Stimulated activated naive B cell treated with anti-CD40 and anti-IgM and Interleukin-4, amounts not matched to agents 10 μg/mL and 1 μg/mL and 100 μg/mL, for 72 hours (primary cell): ENCODE measurements at places on chromosomes 11 and 22.
A peak's percentile ranks its signal among the peaks of the same experiment; 100 is the strongest.

GRCh38 chr11:18368221-18368620, 26.1 kb upstream of the LDHA start:
- DNase-seq, result no peak

GRCh38 chr22:45268958-45269844, 15.5 kb upstream of the UPK3A start:
- peak; percentile 67 for DNase-seq

DNA sequence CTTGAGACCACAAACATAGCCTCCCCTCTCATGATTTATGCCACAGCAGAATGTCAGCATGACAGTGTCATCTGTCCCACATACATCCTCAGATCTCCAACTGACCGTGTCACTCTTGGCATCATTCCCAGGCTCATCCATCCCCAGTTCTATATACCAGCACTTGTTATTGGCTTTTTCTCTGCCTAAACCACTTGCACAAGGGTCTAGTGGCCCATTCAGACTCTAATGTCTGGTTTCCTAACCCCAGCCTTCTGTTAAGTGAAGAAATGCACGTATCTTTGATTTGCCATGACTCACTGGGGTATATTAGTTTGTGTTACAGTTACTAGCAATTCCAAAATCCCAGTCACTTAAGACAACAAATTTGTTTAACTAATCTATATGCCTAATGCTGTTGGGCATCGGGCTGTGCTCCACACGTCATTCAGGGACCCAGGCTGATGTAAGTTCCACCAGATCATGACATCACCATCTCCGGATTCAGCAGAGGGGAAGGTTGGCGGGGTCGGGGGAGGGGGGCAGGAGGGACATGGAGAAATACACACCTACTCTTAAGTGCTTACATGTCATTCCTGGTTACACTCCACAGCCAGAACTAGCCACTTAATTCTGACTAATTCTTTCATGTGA, 517.4 kb downstream of the BUD13 start:
- DNase-seq, result no peak

- no peak for DNase-seq
These were observed 9.4 kb downstream of the HORMAD2 start for GRCh38 chr22:30089655-30089974.

DNA sequence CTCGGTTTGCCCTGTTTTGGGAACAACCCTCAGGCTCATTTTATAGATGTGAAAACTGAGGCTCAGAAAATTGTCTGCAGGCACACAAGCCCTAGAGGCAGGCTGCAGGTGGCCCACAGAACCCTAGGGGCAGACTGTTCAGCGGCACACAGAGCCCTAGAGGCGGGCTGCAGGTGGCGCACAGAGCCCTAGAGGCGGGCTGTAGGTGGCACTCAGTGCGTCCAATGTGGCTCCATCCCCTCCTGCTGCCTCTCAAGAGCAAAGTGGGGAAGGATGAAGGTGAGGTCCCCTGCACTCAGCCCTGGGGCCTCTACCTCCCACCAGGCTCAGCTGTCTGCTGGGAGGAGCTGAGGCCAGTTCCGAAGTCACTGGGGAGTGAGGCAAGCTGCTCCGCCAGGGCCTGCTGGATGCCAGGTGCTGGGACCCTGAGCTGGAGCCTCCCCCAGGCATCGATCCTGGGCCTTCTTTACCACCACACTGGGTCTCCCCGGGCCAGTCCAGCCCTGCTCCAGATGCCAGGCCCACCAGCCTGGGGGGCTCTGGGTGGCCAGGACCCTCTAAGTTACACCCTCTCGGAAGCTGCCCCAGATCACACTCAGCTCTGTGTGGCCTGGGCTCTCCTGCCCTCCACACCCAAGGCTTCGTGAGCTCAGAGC, 2.3 kb downstream of the ACY3 start:
- DNase-seq, result peak; percentile 68

DNA sequence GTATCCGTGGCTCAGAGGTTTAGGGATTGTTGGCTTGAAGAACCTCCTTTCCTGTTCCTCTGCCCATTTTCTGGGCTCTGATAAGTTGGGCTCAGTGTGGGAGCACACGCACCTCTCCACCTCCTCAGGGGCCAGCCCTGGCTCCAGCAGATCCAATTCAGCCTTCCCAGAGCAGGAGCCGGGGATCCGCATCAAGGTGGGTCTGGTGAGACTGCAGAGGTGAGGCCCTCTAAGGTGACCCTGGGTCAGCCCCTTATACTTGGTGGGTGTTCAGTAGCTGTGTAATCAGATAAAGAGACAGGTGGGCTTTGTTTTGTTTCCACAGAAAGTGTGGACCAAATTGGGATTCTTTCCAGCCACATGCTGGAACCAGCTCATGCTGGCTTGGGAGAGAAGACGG, 1466.0 kb downstream of the TBC1D22A start:
- DNase-seq, result no peak

DNA sequence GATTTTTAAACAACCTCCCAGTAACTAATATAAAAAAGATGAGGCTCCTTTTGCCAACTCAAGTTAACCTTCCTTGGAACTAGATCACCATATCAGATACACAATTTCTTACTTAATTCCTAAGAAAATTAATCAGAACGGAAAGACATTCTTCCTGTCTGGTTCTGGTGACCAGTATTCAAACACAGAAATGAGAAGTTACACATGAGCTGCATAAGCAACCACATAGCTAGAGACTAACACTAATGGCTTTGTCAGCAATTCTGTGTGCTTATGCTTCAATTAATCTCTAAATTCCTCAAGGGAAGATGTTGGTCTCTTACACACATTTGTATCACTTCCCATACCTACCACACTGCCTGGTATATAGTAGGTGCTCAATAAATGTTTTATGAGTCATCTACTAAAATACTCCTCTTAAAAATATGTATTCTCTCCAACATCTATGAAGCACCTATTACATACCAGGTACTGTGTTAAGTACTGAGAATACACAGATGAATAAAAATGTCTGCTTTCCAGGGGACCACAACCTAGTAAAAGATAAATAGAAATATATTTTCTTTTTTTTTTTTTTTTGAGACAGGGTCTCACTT, 54.5 kb downstream of the GAB2 start:
- no peak for DNase-seq

DNA sequence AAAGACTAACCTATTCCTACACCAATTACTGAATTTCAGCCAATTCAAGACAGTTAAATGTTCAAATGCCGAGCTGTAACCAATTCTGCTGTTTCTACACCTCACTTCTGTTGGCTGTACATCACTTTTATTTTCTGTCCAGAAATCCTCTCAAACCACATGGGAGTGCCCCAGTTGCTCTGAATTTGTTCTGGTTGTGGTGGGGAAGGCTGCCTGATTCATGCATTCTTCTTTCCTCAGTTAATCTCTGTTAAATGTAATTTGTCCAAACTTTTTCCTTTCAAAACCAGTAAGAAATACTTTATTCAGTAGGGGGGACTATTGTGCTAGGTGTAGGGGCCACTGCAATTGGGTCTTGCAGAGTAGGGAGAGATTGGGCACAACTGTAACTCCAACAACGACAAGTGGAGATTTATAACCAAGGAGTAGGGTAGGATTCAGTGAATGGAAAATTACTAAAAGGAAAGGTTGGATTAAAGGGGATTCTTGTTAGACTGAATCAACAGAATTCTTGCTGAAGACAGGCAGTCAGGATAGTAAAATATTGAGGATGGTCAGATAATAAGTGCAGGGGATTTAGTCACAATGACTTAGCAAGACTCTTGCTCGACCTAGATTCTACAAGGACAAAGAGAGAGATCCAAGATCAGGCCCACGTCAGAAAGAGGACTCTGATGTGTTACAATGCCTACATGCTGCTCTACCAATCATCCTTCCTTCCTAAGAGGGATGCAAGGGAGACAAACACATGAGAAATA, 593.5 kb upstream of the FAT3 start:
- no peak for DNase-seq

DNA sequence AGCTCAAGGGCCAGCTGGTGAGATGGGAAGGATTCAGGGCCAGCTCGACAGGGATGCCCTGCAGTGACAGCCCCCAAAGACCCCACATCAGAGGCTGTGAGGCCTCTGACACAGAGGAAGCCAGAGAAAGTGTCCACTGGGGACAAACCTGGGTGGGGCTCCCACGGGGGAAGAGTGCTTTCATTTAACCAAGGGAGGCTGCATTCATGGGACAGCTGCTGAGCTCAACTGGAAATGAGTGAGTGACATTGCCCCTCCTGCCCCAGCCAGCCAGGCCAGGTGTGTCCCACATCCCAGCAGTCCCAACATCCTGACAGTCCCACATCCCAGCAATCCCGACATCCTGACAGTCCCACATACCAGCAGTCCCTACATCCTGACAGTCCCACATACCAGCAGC, 61.0 kb downstream of the DHCR7 start:
- DNase-seq, result no peak
